ENCODE measurements at places on chromosomes 4 and X.

- no peak for DNase-seq
These were observed 4.5 kb upstream of the SH3TC1 start for GRCh38 chr4:8194306-8195242.

- no peak for DNase-seq
These were observed 362.2 kb downstream of the PDGFC start for GRCh38 chr4:156609421-156609820.

GRCh38 chr4:154471526-154472331 lies 19.9 kb downstream of the DCHS2 start:
- DNase-seq: no peak

DNA sequence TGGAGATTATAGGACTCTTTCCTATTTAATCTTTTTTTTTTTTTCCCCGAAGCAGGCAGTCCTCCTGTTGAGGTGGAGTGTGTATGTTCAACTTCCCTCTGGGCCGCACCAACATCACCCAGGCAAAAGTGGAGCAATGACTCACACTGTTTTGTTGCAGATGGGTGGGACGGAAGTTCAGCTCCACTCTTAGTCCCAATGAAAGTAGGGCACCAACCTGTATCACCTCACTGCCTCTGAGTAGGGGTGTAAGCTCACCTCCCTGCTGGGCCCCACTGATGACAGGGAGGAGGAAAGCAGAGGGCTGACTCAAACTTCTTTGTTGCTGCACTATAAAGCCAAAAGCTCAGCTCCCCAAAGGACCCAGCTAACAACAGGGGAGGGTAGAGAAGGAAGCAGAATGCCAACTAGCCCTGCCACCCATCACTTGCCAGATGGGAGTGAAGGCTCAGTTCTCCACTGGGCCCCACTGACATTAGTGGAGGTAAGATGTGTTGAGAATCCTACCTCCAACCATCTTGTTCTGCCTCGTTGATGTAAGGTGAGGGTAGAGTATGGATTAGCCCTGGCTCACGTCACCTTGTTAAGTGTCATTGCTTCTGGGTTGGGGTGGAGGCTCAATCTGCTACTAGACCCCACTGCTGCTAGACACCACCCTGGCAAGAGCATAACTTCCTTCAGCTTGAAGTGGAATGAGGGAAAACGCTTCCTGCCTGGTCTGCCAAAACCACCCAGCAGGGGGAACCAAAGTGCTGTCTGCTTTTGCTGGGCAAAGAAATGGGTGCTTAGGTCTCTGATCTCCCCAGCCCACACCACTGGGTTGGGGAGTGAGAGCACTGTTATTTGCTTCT lies 14.1 kb downstream of the RPS6KA3 start:
- DNase-seq: no peak

DNA sequence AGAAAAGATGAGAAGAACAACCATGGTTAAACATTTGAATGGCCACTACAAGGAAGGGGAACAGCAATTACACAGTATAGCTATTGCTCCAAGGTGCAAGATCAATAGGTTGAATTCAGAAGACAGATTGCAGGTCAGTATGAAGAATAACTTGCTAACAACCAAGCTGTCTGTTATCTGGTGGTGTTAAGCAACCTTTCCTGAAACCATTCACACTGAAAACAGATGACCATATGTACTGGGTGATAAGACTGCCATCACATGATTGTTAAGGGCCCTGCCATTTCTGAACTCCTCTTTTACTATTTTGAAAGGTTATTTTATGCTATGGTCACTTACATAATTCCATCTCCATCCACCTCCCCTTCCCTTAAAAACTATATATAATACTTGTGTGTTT lies 6.8 kb downstream of the GABRA3 start:
- DNase-seq: no peak

DNA sequence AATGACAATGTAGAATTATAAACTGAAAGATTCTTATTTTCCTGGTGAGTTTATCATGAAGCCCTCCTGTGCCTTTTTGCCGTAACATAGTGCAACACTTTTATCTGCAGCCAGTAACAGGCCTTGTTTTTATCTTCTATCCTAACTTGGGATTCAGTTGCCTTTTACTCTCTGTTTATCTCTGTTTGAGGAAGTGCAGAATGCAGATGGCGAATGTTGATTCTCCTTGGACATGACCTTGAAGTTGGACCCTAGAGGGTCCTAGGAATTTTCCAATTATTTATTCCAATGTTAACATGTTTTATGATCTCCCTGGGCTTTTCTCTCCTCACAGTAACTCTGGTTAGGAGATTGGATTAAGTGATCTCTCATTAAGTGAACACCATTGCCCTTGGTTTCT lies 165.0 kb downstream of the FMR1NB start:
- DNase-seq: no peak

- DNase-seq: no peak
These were observed 157.5 kb upstream of the FAM9B start for GRCh38 chrX:9191392-9191791.

Data from COLO829 (cell line).